ENCODE measurements at places on chromosomes 7 and 10. TPM values are rescaled to one million over a fixed set of nuclear protein-coding genes. Genes with fewer than 3 reads are reported as not detected.

- H3K27me3 ChIP-seq = no peaks in the 10 kb centered on the region
- no peaks in the 10 kb centered on the region for H3K36me3 ChIP-seq
- H3K4me3 ChIP-seq = no peak overlapping the region
- DNase-seq = no peak
These were observed 77.9 kb downstream of the SGMS1 start for GRCh38 chr10:50545846-50546245.

DNA sequence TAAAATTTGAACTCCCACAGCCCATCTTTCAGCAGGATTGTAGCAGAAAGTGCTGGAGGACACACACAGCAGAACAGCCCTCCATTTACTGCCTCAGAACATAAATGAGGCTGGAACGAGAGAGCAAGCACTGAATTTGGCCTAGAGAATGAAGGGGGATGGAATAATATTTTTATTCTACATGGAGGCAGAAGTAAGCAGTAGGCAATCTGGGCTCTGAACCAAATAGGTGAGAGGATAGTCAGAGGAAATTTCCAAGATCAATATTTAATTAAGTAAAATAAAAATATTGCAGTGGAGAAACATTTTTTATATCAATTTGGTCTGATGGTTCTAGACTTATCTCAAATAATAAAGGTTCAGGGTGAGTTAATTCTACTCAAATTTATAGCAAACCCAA is 29.2 kb upstream of the TSPAN13 start:
- no peak for DNase-seq
- no peaks in the 10 kb centered on the region for H3K36me3 ChIP-seq
- H3K27ac ChIP-seq = no peak overlapping the region
- H3K4me3 ChIP-seq = no peak overlapping the region

DNA sequence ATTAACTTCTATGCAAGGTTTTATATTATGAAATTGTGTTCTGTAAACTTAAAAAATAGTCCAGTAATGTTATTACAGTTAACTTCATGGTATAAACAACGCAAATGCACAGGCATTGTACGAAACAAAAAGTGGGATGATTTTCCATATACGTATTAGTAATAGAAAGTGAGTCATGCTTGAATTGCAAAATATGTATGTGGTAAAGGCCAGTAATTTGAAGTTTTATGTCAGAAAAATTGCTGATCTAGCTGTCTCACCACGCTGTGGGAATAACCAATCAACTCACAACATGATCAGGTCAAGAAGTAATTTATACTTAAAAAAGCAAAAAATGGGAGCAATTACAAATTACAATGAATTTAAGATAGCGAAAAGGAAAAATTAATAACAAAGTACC is 37.0 kb upstream of the GLI3 start:
- DNase-seq = no peak
- H3K27me3 ChIP-seq = no peaks in the 10 kb centered on the region
- H3K4me3 ChIP-seq = no peak overlapping the region
- H3K4me1 ChIP-seq = no peaks in the 10 kb centered on the region
- no peak overlapping the region for H3K27ac ChIP-seq

GRCh38 chr10:13990946-13991345 is 339.8 kb downstream of the FRMD4A start:
- H3K4me1 ChIP-seq = no peaks in the 10 kb centered on the region
- no peak overlapping the region for H3K4me3 ChIP-seq
- no peaks in the 10 kb centered on the region for H3K36me3 ChIP-seq
- no peak for DNase-seq

DNA sequence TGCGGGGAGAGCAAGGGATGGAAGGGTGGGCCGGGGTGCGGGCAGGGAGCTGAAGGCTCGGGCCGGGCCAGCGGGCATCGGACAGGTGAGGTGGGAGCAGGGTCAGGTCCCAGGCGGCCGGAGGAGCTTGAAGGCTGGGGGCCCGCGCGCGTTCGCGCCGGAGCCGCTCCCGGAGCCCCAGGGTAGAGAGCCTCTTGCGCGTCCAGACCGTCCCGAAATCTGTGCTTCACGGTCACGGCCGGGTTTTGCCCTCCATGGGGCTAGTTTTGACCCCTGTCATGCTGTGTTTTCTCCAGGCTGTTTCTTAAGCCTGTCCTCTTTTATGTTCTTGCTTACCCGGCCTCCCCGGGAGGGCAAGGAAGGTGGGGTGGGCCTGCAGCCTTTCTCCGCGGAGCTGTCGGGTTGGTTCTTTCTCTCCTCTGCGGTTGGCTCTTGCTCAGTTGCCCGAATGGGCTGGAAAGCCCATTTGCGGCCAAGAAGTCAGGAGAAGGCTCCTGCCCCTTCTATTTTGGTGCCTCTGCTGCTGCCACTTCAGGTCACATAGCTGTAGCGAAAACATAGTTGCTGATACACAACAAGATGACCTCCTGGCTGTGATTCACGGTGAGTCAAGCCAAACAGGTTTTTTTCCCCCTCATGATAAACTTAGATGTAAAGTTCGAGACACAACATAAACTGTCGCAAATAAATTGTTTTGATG is 650 bp downstream of the UBE2D1 start:
- DNase-seq = peak; percentile 28
- no peaks in the 10 kb centered on the region for H3K36me3 ChIP-seq
- H3K27ac ChIP-seq = peak overlapping the region; percentile 41
- H3K27me3 ChIP-seq = no peaks in the 10 kb centered on the region
- peak overlapping the region; percentile 90 for H3K4me3 ChIP-seq

The TMEM130 gene
- total RNA-seq = not detected

The SUN1 gene
- 23.2 TPM for total RNA-seq

The SLC26A5 gene
- 0.11 TPM for total RNA-seq

The MYH16 gene
- 0.15 TPM for total RNA-seq

The PARP12 gene
- 16.2 TPM for total RNA-seq

The SLC37A3 gene
- 12.9 TPM for total RNA-seq

DNA sequence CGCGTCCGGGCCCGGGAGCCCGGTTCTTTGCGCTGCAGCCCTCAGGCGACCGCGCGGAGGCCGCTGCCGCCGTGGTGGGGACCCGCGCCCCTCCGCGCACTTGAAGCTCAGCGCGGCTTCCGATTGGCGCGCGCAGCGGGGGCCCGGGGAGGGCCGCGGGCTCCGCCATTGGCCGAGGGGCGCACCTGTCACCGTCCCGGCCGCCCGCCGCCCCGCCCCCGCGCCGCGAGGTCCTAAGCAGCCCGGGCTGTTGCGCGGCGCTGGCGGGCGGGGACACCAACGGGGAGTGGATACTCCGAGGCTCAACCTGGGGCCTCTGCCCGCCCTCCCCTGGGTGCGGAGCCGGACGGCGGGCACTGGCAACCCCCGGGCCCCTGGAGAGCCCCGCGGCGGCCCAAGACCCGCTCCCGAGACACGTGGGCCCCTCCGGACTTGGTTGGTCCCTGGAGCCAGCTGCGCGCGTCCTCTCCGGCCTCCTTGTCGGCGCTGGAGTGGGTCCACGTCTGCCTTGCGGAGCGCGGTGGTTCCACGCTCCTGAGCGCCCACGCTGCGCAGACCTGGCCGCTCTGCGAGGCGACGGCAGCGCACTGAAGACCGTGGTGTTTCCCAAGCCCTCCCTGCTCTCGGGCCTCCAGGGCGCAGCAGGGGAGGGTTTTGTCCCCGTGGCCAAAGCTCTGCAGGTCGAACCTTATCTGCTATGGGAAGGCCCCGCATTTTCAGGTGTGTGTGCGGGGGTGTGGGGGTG is at the start of gene MNX1:
Gene MNX1, minus strand, starts transcription at position 76 of the 745 bp plus-strand sequence. CDS start 313 bp downstream, outside the sequence.
- peak within 1 kb of the TSS; percentile 83 for H3K27ac ChIP-seq
- DNase-seq = peak; percentile 57
- peaks cover 6% of the 10 kb centered on the region for H3K27me3 ChIP-seq
- peak within 1 kb of the TSS; percentile 67 for H3K4me3 ChIP-seq
- H3K4me1 ChIP-seq = peaks cover 66% of the 10 kb centered on the region

GRCh38 chr7:1268866-1269265 is 36.2 kb downstream of the UNCX start:
- DNase-seq = no peak
- H3K4me1 ChIP-seq = no peaks in the 10 kb centered on the region
- H3K36me3 ChIP-seq = no peaks in the 10 kb centered on the region
- H3K27ac ChIP-seq = no peak overlapping the region

GRCh38 chr10:921471-922414 is 9.8 kb downstream of the LARP4B start:
- peaks cover 17% of the 10 kb centered on the region for H3K4me1 ChIP-seq
- no peak overlapping the region for H3K4me3 ChIP-seq
- H3K27me3 ChIP-seq = no peaks in the 10 kb centered on the region
- H3K27ac ChIP-seq = no peak overlapping the region

GRCh38 chr7:22049766-22050500 is 104.2 kb upstream of the CDCA7L start:
- H3K4me3 ChIP-seq = no peak overlapping the region
- no peaks in the 10 kb centered on the region for H3K4me1 ChIP-seq
- DNase-seq = no peak
- no peaks in the 10 kb centered on the region for H3K27me3 ChIP-seq
- H3K36me3 ChIP-seq = no peaks in the 10 kb centered on the region
- H3K27ac ChIP-seq = no peak overlapping the region

The MMRN2 gene
- total RNA-seq = not detected

Data from HepG2 (cell line).